ENCODE measurements at places on chromosomes 3 and 15.

DNA sequence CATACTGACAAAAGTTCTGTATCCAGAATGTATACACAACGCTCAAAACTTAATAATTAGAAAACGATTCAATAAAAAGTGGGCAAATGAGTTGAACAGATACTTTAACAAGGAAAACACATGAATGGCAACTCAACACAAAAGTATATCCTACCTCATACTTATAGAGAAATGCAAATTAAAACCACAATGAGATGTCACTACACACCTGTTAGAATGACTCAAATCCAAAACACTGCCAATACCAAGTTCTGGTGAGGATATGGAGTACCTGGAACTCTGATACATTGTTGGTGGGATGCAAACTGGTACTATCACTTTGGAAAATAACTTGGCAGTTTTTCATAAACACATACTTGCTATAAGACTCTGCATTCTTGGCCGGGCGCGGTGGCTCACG is 42.1 kb downstream of the PRTG start:
- no peak for DNase-seq

- DNase-seq = no peak
Measured at GRCh38 chr15:57037548-57037947, 119.1 kb downstream of the TCF12 start.

DNA sequence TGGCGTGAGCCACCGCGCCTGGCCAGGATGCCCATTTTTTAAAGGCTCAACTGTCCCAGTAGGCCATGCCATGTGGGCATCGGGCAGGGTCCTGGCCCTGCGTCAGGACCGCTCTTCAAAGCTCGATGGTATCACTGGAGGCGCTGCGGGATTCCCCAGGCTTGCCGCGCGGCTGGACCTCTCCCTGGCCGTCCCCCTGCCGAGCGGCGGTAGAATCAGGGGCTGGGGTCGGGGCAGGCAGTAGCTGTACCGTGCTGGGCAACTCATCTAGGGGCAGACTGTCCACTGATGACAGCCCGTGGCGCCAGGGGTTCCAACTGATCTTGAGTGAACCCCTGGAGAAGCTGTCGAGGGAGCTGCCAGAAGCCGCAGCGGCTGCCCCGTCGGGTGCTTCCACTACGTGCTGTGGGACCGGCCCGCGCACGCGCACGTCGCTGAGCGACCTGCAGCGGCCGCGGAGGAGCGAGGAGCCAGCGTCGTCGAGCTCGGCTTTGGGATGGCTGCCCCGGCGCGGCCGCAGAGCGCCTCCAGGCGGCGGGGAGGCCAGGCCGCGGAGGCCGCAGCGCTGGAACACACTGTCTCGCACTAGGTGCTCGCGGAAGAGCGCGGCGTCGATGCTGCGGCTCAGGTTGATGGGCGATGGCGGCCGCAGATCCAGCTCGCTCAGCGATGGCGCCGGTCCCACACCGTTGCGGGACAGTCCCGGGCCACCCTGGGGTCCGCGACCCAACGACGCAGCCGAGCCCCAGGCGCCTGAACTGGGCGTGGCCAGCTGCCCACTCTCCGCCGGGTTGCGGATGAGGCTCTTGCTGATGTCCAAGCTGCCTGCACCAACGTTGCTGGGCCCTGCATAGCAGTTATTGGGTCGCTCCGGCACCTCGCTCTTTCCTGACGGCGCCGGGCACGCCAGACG is 5.8 kb downstream of the PRRT3 start:
- peak; percentile 96 for DNase-seq

DNA sequence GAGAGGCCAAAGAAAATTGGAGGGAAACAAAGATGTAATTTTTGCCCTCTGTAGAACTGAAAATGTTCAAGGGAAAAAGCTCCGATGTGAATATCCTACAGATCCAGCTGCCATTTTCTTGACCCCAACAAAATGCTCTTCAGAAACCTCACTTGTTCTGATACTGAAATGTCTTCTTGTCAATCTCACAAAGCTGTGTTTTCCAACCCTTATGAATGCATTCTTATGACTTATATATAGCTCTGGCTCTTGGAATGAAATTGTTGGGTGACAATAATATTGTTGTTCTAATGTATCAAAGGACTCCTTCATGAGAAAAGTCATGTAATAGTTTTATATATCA is 157.1 kb upstream of the TGFBR2 start:
- no peak for DNase-seq

DNA sequence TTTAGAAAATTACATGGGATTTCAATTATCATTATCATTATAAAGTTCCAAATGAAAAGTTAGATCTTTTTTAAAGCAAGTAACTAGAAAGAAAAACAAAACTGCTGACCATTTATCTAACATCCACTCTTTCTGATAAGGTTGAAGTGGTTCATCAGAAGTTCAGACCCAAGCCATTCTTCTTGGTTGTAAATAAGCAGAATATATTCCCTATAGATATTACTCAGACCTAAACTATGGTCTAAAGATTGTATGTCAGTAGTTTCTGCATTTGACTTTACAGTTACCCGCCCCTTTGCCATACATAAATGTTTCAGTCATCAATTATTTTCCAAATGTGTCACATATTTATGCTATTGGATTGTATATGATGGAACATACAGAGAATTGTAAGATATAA is 136.7 kb downstream of the PLOD2 start:
- no peak for DNase-seq

DNA sequence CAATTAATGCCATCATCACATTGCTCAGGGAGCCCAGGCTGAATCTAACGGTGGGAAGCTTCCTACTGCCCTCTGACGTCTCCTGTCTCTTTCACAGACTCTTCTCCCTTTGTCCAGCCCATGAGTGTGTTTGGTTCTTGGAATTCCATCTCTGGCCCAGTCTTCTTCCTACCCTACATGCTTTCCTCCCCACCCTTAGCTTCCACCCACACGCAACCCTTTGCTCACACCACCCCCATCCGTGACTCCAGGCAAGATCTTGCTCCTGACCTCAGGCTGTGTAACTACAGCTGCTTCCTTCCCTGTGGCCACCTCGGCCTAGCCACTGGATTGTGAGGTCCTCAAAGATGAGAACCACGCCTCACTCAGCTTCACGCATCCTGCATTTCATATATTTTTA is 72.3 kb upstream of the THBS1 start:
- DNase-seq = peak; percentile 35

DNA sequence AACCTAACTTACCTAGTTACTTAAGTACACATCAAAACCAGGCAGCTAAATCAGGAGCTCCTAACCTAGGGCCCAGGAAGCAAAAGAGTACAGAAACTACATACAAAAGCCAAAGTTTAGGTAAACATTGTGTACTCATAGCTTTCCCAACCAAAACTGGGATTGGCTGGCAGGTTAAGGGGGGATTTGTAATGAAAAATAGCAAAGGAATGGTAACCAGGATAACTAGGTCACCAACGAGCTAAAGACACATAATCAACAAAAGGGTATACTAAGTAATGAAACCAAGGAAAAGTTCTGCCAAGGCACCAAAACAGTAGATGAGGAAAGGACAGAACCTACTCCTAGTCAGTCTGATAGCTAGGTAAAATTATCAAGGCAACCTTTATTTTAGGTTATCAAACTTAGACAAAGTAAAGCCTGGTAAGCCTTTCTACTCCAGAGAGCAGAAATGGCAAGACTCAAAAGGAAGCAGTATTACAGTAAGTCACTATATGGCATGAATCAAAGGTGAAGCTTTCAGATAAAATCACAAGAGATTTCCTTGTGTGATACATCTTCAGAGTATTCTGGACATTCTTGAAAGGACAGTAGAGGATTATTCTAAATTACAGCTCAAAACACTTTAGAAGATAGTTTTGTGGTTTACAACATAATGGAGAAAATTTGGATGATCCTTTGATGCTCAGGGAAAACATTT is 10.2 kb downstream of the TRA2B start:
- no peak for DNase-seq

- no peak for DNase-seq
Measured at GRCh38 chr3:183244219-183244618, 8.8 kb upstream of the B3GNT5 start.

Measured in islet precursor cell (in vitro differentiated cells).